ENCODE measurements at places on chromosomes 7 and 10.

GRCh38 chr7:55432939-55433784, 68.0 kb downstream of the LANCL2 start:
- no peak for DNase-seq

DNA sequence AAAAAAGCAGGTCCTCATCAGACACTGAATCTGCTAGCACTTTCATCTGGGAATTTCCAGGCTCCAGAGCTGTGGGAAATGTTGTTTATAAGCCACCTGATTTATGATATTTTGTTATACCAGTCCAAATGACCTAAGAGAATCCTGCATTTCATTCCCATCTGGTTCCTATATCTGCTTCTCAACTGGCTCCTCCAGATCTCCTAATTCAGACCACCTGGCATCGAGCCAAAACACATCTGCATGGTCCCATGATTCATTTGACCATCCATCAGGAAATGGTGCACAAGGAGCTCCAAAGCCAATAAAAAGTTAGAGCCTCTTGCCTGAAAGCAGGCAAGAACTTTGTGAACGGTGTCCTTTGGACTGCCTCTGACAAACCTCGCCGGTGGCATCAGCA, 108.9 kb downstream of the IPMK start:
- DNase-seq, result no peak

DNA sequence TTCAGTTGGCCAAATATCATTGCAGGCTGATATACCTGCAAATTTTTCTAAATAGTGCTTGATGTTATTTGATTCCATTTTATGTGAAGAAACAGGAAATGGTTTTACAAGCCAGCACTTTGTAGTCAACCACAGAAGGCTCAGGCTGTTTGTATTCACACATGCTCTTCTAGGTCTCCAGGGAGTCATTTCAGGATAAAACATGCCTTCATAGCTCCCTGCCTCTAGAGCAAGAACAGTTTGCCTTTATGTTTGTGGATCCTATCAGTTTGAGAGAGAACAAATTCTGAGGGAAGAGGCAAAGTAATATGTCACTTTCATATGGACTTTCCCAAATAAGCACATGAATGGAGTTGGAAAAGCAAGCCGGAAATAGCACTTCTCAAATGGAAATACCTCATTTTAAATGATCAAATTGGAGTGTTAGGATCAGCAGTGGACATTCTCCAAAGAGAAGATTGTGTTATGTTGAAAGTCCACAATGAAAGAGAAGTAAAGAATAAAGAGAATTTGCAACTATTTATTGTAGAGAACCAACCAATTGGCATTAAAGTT, 277.6 kb downstream of the KCND2 start:
- no peak for DNase-seq

DNA sequence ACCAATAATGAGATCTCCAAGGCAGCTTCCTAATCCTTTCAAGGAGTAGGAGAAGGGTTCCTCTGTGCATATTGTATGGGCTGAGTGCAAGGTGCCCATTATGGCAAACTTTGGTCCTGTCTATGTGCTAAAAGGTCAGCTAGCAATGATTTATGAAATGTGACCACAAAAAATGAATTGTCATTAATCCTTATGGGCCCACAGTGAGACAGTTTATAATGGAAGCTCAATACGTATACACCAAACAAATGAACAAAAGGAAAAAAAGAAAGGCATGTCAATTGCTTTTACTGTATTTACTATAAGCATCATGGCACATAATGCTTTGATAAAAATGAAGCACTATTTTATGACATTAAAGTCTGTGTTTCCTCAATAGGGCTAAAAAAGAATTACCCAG, 54.5 kb downstream of the ELAPOR2 start:
- no peak for DNase-seq

DNA sequence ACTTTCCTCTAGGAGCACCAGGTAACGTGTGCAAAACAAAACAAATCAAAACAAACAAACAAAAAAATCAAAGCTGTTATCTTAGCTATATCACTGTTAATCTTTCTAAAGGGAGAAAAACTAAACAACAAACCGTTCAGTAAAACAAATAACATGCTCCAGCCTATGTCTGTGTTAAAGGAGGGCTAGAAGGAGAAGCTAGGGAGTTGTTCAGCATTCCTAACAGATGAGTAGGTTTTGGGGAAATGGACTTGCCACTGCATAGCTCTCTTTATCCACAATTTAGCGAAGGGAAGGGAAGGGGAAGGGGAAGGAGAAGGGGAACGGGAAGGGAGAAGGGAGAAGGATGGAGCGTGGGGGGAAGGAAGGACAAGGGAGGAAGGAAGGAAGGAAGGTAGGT, 134.2 kb upstream of the AKR1E2 start:
- DNase-seq, result no peak

DNA sequence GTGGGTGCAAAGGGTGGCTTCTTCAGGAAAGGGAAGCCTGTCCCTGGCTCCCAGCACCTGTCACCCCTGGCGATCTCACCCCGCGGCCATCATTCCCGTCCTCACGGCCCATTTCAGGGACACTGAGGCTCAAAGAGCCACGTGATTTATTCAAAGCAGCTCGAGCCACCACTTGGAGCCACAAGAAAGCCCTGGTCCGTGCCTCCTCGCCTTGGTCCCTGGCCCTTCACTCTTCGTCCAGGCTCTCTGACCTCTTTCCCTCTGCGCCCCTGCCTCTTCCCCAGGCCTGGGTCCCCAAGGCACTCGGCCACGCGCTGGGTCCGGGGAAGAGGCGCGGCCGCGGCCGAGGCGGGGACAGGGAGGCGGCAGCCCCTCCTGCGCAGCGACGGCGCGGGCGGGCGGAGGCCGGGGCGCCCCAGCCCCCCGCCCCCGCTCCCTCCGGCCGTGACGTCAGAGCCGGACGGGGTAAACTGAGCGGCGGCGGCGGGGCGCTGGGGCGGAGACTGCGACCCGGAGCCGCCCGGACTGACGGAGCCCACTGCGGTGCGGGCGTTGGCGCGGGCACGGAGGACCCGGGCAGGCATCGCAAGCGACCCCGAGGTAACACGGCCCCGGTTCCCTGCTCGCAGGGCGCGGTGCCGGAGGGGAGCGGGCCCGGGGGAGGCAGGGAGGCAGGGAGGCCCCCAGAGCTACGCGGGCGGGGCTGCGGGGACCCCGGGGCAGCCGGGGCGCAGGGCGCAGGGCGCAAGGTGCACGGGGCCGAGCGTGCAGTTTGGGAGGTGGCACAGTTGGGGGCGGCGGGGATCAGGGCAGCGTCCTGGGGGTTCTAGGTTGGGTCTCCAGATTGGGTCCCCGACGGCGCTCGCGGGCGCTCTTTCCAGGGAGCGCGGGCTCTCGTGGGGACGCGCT, at the start of gene SLC18A2:
Gene SLC18A2, plus strand, starts transcription at position 494 of the 909 bp plus-strand sequence. CDS start 580 bp downstream, outside the sequence.
- no peak for DNase-seq

GRCh38 chr7:131604841-131605279, 48.4 kb upstream of the PODXL start:
- DNase-seq, result no peak

DNA sequence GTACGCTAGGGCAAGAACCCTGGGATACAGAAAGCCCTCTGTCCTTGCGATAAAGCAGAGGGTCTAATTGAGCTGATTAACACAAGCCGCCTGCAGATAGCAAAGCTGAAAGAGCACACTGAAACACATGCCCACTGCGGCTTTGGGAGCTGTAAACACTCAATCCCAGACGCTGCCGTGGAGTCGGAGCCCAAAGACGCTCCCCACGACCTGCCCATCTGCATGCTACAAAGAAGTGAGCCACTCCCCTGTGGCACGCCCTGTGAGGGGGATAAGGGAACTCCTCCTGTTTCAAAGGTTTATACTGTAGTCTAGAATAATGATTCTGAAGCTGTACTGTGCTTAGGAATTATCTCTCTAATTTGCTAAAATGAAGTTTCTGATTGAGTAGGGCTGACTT, 985.6 kb upstream of the GHITM start:
- DNase-seq, result no peak

DNA sequence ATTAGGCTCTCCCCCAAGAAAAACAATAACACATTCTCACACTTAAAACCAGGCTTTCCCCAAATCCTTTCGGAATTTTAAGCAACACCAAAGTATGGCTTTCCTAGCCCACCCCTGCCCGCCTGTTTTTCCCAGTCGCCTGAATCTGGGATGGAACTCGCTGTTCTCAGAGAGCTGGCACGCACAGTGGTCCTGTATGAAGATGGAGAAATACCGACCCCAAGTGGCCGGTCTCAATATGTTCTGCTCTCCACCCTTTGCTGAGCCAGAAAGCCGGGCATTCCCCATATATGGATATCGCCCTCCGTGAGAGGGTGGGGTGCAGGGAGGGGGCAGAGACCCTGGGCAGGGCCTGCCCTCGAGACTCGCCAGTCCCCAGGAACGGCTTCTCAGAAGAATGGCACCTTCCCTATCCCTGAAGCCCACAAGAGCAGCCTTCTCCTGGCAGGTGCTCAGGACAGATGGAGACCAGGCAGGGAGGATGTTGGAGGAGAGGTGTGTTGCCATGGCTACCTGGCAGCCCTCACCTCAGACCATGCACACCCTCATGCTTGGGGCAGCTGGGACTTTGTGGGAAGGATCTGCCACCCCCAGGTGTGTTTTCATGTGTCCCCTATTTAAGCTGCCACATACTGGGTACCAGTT, 3.4 kb downstream of the TACR2 start:
- DNase-seq, result peak; percentile 16

DNA sequence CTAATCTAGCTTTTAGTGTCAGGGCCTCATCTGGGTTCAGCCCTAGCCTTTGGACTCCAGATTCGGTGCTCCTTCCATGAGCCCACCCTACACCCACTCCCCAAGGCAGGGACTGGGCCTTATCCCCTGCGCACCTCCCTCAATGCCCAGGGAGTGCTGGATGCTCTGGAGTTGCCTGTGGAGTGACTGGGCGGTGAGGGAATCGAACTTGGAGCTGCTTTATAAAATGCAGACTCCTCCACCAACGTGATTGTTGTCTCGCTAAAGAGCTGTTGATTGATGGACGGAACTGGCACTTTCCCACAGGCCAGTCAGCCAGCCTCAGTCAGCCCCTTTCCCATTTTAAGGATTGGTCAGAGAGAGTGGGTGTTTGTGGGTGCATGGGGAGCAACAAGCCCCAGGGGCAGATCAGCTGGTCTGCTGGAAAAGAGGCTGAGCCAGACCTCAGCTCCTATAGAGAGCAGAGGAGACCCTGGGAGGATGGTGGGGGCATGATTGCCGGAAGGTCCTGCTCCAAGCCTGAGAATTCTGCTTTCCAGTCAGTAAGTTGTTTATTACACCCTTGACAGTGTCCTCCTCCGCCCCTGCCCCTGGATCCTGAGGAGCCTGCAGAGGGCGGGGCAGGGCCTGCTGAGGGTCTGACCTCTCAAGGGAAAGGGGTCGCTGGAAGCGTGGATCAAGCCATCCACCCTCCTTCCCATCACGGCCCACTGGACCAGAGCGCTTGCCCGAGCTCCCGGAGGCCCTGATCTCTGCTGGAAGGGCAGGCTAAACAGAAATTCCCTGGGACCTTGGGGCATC, 16.7 kb downstream of the UNC5B start:
- no peak for DNase-seq

DNA sequence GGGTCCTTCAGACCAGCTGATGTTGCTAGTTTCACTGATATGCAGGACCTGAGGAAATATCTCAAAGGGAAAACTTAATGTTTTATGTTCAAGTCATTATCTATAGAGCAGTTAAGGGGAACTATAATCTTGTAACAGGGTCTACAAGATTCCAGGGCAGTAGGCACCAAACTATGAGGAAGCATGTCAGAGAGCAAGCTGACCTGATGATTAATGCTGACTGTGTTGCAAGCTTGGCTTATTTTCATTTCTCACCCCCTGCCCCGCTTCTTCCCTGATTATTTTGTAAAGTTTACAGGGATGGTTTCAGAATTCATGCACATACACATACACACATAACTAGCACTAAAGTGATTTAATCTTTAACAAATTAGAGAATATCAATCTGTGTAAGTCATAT, 84.3 kb upstream of the CACNA2D1 start:
- DNase-seq, result peak; percentile 42

DNA sequence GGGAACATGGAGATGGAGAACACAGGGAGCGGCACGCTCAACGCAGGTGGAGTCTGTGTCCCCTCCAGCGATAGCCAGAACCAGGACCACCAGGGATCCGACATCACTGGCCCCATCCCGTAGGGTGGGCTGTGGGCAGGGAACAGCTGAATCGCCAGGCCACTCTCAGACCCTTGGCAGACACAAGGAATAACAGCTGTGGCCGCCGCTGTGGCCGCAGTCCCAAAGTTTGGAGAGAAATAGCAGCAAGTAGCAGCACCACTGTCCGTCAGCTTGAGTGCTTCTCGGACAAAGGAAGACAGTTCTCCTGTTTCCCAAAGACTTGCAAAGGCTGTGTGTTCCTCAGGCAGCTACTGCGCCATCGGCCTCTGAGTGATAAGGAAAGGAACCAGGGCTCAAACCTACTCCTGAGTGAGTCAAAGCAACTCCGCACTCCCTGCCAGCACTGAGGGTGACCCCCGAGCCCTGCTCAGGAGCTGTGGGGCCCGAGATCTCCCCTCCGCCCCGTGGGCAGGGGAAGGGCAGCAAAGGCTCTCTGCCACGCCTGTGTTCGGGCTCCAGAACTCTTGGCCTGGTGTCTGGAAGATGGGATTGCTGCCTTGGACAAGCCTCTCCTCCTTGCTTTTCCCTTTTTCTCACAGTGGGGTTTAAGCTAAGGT, 82.3 kb upstream of the FAM20C start:
- no peak for DNase-seq

DNA sequence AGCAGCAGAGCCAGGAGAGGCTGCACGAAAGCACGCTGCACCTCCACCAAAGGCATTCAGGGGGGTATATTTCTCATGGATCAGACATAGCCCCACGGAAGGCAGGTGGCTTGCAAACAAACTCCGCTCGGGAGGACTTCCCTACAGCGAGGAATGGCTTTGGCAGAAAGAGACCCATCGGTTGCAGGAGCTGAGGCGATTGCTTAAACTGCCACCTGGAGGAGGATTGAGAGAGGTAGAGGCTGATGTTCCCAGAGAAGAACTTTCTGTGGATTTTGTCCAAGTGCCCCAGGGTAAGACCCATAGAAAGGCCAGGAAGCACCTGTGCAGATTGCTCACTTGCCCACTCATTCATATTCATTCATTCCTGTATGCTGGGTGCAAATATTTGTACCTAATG, 89.1 kb downstream of the NEUROD6 start:
- no peak for DNase-seq

DNA sequence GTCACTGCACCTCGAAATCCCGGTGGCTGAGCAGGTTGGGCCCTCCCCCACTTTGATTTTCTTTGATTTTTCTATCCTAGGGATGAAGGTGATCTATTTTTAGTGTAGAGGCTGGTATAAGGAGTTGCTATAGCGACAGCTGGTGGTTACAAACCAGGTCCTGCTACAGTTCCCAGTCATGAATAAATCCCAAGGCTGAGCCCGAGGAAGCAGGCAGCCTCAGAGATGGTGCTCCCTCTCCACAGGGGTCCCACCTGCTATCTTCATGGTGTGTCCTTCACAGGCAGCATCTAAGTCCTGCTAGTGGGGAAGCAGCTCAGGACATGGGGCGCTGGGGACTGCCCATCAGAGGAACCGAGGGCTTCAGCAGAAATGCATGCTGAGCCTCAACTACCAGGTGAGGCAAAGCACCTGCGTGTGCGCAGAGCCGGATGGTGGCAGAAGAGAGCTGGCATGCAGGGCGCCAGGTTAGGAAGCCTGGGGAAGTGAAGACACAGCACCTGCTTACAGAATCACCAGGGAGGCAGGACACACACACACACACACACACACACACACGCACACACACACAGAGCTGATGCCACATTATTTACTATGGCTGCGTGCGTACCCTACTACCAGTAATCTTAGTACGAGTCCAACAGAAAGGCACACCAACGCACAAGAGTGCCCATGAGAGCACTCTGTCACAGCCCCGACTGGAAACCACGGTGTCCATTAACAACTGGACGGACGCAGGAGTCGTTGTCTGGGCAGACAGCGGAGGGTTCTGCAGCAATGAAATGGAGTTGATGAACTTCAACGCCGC, 150.9 kb downstream of the PRKAG2 start:
- DNase-seq, result no peak

GRCh38 chr10:44295644-44296241, 89.2 kb downstream of the CXCL12 start:
- DNase-seq, result no peak

All from MV-4-11 (cell line).